Thymus (tissue), 14 donors: ENCODE measurements at places on chromosomes 2 and 18. TPM values are rescaled to one million over a fixed set of nuclear protein-coding genes. Genes with fewer than 3 reads are reported as not detected.

GRCh38 chr2:234725528-234726264, 226.1 kb upstream of the SH3BP4 start:
- no peaks in the 10 kb centered on the region for H3K27me3 ChIP-seq
- H3K4me1 ChIP-seq: no peaks in the 10 kb centered on the region
- H3K27ac ChIP-seq: no peak overlapping the region
- no peaks in the 10 kb centered on the region for H3K36me3 ChIP-seq
- H3K4me3 ChIP-seq: no peak overlapping the region

- no peaks in the 10 kb centered on the region for H3K27me3 ChIP-seq
- no peak for DNase-seq
- H3K4me1 ChIP-seq: no peaks in the 10 kb centered on the region
- H3K27ac ChIP-seq: no peak overlapping the region
Observed at GRCh38 chr2:178234648-178235047, 40.3 kb downstream of the OSBPL6 start.

GRCh38 chr2:196291426-196291825, 120.0 kb upstream of the STK17B start:
- no peaks in the 10 kb centered on the region for H3K4me1 ChIP-seq
- H3K27ac ChIP-seq: no peak overlapping the region
- DNase-seq: no peak
- H3K27me3 ChIP-seq: no peaks in the 10 kb centered on the region
- no peak overlapping the region for H3K4me3 ChIP-seq

- peak overlapping the region; percentile 84 for H3K27ac ChIP-seq
- H3K36me3 ChIP-seq: no peaks in the 10 kb centered on the region
- H3K4me3 ChIP-seq: no peak overlapping the region
- H3K27me3 ChIP-seq: no peaks in the 10 kb centered on the region
- H3K4me1 ChIP-seq: peaks cover 4% of the 10 kb centered on the region
Observed at GRCh38 chr2:126761981-126762878, 106.3 kb downstream of the GYPC start.

The LRRTM1 gene
- not detected for total RNA-seq
